Spinal cord (tissue), 10 donors: ENCODE measurements at places on chromosomes 11 and 22. TPM values are rescaled to one million over a fixed set of nuclear protein-coding genes. Genes with fewer than 3 reads are reported as not detected.

Gene LRRC10B
- total RNA-seq = 6.4 TPM

Gene ST3GAL4
- 48.2 TPM for total RNA-seq

Gene TALDO1
- 124 TPM for total RNA-seq

Gene ZBTB3
- 15.3 TPM for total RNA-seq

Gene AMPD3
- 13.0 TPM for total RNA-seq

Gene TAF10
- total RNA-seq = 88.8 TPM

Gene PKP3
- 0.69 TPM for total RNA-seq

Gene C22orf23
- total RNA-seq = 0.69 TPM

Gene CLTCL1
- 13.0 TPM for total RNA-seq

Gene GDPD4
- not detected for total RNA-seq

Gene TMA7B
- not detected for total RNA-seq

Gene OR52E8
- total RNA-seq = not detected

Gene ARFGAP3
- 39.4 TPM for total RNA-seq

Gene ANKK1
- 0.20 TPM for total RNA-seq

Gene ISX
- not detected for total RNA-seq

Gene CTNND1
- total RNA-seq = 149 TPM

Gene RIMBP3B
- 0.40 TPM for total RNA-seq

Gene LPXN
- total RNA-seq = 5.8 TPM

Gene P2RX3
- total RNA-seq = 11.4 TPM

Gene LINC01488
- total RNA-seq = not detected

Gene ZP1
- total RNA-seq = not detected

Gene NXPE1
- not detected for total RNA-seq

Gene KRTAP5-9
- total RNA-seq = not detected

Gene PTGDR2
- 1.9 TPM for total RNA-seq

Gene FOLR3
- total RNA-seq = not detected

Gene SLC6A5
- total RNA-seq = 56.9 TPM

Gene C11orf65
- 1.5 TPM for total RNA-seq

Gene KDM4E
- not detected for total RNA-seq

Gene ETS1
- 27.9 TPM for total RNA-seq

Gene ACAD8
- total RNA-seq = 25.9 TPM

Gene TRPC6
- total RNA-seq = 9.8 TPM

Gene SGSM1
- 11.4 TPM for total RNA-seq
